Activated T-helper 1 cell treated with Interleukin-2 at 50 U/mL for 16 hours (primary cell): ENCODE measurements at places on chromosomes 2 and 18.

DNA sequence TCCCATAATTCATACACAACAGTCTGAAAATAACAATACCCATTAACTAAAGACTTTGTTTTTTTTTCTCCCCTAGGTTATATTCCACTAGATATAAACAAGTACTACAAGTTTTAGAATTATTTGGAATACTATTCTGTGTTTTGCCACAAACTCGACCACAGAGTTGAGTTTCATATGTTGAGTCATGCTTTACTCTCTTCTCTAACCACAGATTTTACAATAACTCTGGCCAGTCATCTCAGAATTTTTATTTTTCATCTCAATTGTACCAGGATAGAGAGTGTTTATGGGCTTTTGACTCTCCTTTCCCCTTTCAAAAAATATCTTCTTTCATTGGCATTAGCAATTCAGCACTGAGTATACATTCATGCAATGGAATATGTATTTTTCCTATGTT, 348.7 kb upstream of the GALNT5 start:
- DNase-seq: no peak

DNA sequence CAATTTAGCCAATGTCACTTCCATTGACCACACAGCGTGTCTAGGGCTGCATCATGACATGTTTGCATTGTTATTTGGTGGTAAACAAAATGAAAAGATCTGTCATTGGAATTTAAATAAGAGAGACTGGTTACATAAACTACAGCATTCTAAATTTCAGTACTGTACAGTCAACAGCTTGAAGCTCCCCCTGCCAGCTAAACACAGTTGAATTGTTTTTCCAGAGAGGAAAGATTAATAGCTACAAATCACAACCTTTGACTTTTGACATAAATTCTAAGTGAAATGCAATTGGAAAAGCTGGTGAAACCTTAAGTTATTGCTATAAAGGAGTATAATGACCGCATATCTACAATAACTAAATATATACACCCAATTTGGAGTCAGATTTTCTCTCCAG, 1600.0 kb upstream of the ACVR2A start:
- no peak for DNase-seq

- DNase-seq: no peak
Observed at GRCh38 chr18:10814336-10814735, 288.5 kb downstream of the NAPG start.

DNA sequence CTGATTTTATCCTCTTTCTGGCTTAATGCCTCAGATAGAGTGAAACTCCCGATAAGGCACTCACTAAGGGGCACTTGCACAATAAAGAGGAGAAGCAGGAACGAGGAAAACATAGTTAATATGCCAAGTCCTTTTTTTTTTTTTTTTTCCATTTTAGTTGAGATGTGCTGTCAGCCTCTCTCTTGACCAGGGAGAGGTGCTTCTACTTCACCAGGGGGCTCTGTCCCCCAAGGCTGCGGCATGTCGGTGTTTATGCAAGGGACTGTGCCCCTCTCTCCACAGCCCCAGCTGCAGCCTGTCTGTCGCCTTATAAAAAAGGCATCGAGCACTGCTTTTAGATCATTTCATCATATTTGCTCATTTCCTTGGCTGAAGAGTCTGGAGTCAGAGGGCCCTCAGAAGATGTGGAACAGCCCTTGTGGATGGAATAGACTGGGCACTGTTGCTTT, 178.1 kb downstream of the SLC8A1 start:
- no peak for DNase-seq

GRCh38 chr18:36419188-36419899, 121.8 kb downstream of the FHOD3 start:
- DNase-seq: no peak

DNA sequence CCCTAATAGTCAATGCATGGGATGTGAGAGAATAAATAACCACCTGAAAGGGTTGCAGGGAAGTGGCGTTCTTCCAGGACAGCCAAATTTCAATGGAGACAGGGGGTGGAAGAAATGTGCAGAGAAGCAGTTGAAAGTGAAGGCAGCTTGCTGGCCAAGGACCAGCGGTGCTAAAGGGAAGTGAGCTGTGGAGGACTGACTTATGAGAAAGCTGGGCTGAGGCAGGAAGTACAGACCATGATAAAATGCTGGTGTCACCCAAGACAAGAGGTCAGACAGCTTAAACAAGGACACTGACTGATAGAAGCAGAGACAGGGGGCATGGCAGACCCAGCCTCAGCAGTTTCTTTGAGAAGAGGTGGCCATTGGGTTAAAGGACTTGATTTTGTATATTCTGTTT, 106.7 kb downstream of the DTNB start:
- DNase-seq: no peak

- no peak for DNase-seq
Observed at GRCh38 chr2:24482251-24482971, 8.6 kb upstream of the NCOA1 start.

GRCh38 chr2:165847001-165847400, 53.0 kb upstream of the GALNT3 start:
- no peak for DNase-seq

DNA sequence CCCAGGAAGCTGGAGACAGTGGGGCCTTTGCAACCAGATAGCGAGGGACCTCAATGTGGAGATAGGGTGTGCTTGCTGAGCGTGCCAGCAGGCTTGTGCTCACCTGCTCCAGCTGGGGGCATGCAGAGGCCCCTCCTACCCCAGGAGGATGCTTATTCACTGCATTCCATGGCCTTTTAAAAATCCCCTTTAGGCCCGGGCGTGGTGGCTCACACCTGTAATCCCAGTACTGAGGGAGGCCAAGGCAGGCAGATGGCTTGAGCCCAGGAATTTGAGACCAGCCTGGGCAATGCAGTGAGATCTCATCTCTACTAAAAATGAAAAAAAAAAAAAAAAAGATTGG, 54.5 kb downstream of the ODC1 start:
- DNase-seq: no peak

DNA sequence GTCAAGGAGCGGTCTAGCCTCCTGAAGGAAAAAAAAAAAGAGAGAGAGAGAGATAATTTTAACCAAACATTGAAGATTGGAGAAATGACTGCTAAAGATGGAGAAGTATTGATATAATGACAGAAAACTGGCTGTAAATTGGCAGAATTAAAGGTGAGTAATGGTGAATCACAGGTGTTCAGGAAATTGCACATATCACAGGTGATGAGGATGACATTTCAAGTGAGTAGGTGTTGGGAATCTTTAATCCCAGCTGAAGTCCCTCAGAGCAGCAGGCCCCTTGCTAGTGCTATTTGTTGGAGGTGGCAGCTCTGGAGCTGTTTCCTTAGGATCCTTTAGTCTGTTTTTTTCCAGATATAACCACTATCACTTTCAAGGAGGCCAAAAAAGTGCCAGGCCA, 678.4 kb upstream of the VRK2 start:
- DNase-seq: no peak

GRCh38 chr2:203579730-203580129, 44.6 kb upstream of the RAPH1 start:
- DNase-seq: no peak

DNA sequence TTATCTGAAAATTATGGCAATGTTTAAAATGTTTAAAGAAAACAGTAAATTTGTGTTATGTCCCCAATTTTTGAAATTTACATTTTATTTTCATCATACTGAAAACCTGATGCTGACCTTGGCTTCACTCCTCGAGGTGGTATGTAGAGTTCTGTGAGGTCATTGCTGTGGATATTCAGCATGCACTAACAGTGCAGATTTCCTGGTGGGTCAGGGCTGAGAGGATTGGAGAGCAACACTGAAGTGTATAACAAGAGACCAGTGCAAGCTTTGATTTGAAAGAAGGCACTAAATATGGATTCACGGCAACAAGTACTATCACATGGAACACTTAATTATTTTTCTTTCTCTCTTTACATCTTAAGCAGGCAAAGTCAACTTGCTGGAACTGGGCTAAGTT, 134.1 kb downstream of the SLC8A1 start:
- no peak for DNase-seq

- DNase-seq: no peak
Observed at GRCh38 chr2:122471753-122472152, 716.3 kb downstream of the TSN start.

- no peak for DNase-seq
Observed at GRCh38 chr2:236676136-236676873, 106.7 kb downstream of the ACKR3 start.

GRCh38 chr2:159249990-159250715, 36.4 kb downstream of the WDSUB1 start:
- no peak for DNase-seq

- no peak for DNase-seq
Observed at GRCh38 chr2:227592694-227593387, 5.9 kb upstream of the SCYGR2 start.

DNA sequence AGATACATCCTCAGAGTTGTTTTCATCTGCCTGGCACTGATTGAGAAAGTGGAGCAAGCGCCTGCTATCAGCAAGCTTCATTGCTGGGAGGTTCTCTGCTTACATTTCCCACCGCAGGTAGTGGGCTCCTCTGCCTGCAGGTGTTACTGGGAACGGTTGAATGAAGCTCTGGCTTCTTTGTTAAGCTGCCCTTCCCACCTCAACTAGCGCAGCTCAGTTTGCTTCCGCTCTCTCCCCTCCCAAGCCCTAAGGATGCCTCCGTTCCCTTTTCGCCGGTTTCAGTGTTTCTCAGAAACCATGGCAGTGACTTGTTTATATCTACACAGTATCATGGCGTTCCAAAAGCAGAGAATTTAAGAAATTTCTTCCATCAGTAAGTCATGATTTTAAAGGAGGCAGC, 72.2 kb upstream of the B3GNT7 start:
- no peak for DNase-seq

DNA sequence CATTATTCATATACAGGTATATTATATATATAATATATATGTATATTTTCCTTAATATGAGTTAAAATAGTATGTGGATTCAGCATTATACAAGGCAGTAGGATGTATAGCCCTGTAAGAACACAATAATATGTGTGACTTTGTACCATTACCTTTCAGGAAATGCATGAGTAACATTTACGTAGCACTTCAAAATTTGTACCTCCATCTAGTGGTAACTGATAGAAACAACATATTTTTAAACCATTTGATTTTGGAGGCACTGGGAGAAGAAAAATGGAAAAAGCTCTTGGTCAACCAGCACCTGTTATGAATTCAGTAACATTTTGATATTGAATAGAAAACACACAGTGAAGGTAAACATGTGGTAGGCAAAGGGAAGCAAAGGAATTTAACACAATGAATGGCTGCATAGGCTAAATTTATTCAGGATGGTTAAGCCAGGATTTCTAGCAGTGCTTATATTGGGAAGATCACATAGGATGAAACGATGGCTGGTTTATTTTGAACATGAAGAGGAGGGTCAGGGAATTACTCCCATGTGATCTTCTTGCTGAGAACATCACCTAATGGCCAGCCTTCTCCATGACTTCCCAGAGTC, 565.5 kb downstream of the CCDC85A start:
- DNase-seq: no peak

DNA sequence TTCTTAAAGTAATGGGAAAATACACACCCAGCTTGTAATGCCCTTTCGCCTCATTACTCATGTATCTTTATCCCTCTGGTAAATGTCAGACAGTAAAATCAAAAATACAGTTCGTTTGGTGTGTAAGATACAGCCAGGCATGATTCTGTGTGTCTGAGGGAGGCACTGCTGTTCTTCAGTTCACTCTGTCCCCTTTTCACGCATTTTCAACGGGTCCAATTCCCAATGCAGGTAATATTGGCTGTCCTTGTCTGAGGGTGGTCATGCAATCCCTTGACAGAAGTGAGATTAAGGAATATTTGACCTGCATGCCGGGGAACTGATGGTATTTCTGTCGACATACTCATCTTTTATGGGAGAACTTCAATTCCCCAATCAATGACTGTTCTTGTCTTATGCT, 587.2 kb upstream of the NXPH2 start:
- no peak for DNase-seq

DNA sequence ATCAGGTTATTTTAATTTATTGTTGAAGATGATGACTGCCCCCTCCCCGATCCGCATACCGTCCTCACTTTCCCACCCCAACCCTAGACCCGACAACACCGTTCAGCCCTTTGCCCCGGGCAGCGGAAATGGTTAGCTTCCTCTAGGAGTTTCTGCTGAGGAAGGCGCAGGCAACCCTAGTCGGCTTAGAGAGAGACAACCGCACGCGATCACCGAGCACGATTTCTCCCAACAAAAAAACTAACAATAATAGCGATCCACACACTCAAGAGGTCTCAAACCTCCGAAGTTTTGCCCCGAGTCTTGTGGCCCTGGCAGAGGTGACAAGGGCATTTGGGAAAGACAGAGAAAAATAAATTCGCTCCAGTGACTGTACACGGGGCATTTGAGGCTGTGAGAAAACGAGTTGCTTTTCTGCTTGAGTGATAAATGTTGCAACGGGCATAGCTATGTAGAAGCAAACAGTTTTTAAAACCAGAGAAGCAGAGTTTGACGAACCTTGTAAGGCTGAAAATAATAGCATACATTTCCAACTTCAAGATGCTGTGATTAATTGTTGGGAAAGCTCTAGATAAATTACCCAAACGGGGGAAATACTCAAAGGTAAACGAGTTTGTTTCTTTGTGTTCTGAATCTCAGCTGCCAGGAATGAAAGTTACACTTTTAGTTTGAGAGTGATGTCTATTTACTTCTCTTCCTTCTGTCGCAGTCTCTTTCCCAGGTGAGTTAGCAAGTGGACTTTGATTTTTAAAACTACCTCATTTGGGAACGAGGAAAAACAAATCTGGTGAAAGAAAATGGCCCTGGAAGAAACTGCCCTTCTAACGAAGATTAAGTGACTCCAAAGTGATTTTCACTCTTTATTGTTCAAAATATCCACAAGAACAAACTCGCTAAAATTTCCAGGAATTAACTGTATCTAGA, 11.0 kb upstream of the SIX3 start:
- no peak for DNase-seq

- DNase-seq: no peak
Observed at GRCh38 chr2:177037569-177037968, 175.0 kb upstream of the HNRNPA3 start.

GRCh38 chr18:10055125-10055750, 141.4 kb downstream of the VAPA start:
- DNase-seq: no peak

DNA sequence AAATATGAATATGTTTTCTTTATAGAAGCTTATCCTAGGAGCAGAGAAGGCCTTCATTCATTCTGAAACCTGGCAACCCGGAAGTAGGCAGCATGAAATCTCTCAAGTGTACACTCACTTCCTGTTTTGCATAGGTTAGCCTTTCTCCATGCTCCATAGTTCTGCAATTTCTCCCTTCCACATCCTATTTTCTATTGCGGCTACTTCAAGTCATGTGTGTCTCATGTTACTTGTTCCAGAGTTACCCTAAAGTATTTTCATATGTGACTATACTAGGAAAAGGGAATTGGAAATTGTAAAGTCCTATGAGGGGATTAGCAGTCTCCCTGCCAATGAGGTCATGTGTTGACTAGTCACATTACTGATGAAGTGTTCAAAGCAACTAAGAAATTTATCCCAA, 320.6 kb downstream of the NCKAP5 start:
- no peak for DNase-seq

DNA sequence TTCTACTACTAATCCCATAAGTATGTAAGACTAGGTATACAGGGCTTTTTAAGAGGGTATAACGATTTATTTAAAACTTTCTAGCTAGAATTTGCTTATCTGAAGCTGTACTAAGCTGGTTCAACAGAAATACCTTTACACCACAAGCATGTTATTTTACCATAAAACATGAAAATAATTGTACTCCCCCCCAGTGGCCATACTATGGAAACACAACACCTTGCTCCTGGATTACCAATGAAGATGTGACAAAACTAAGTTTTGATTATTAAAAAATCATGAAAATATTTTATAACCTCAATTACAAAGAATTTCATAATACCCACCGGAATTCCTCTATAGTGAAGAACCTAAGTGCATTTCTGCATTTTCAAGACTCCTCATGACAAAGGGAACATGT, 27.3 kb downstream of the LPIN2 start:
- DNase-seq: no peak
